ENCODE measurements at places on chromosomes 7 and 10. TPM values are rescaled to one million over a fixed set of nuclear protein-coding genes. Genes with fewer than 3 reads are reported as not detected.

- DNase-seq: peak; percentile 71
These were observed 36.5 kb downstream of the JMJD1C start for GRCh38 chr10:63429281-63429680.

Gene SPDYE5
- total RNA-seq: not detected

Gene TM9SF3
- total RNA-seq: 200 TPM

DNA sequence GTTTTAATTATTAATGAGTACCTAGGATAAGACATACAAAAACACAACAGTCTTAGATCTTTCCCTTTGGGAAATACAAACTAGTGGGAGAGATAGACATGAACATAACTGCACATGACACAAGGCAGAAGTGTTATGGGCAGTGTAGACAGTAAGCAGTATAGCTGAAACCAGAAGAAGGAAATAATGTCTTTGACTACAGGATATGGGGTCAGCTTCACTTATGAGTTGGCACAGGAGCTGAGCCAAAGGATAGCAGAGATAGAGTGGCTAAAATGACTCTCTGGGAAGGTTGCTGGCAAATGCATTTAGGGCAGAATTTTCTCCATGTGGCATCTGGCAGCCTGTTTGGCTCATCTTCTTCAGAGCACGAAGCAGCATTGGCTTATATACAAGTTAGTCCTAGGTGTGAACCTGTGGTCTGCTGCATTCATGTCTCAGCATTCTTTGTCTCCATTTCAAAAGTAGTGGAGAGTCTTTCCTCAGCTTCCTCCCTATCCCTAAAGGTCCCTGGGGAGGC is 60.3 kb upstream of the FEZF1 start:
- DNase-seq: no peak

Data from astrocyte (in vitro differentiated cells and primary cell).